Natural killer cell (primary cell): ENCODE measurements at places on chromosomes 7 and 10. TPM values are rescaled to one million over a fixed set of nuclear protein-coding genes. Genes with fewer than 3 reads are reported as not detected.
A peak's percentile ranks its signal among the peaks of the same experiment; 100 is the strongest.

GRCh38 chr10:131693766-131694165, 207.0 kb upstream of the PPP2R2D start:
- no peak for DNase-seq
- no peaks in the 10 kb centered on the region for H3K36me3 ChIP-seq
- no peaks in the 10 kb centered on the region for H3K4me1 ChIP-seq
- no peak overlapping the region for H3K4me3 ChIP-seq
- H3K27ac ChIP-seq = no peak overlapping the region

DNA sequence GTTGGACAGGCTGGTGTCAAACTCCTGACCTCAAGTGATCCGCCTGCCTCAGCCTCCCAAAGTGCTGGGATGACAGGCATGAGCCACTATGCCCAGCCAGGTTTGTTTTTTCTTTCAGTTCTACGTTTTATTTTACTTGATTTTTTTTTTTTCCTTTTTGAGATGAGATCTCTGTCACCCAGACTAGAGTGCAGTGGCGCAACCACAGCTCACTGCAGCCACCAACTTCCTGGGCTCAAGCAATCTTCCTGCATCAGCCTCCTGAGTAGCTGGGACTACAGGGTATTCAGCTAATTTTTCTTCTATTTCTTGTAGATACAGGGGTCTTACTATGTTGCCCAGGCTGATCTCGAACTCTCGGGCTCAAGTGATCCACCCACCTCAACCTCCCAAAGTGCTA, 24.3 kb downstream of the GDI2 start:
- H3K27me3 ChIP-seq = no peaks in the 10 kb centered on the region
- no peaks in the 10 kb centered on the region for H3K4me1 ChIP-seq
- H3K27ac ChIP-seq = no peak overlapping the region
- no peak overlapping the region for H3K4me3 ChIP-seq

DNA sequence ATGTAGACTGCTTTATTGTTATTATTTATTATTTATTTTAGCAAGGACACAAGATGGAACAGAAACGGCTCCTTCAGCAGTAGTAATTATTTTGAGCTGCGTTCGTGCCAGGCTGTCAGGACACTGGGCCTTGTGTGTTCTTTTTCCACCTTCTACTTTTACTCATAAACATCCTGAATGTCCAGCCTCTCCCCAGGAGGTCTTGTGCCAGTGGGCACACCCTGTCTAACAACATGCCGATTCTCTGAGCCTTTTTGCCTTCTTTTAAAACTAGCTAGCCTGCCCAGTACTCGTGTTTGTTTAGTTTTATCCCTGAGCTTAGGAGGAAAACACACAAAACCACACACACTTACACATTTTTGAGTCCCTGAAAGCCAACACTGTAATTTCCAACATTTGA, 1.2 kb downstream of the SCIN start:
- no peaks in the 10 kb centered on the region for H3K36me3 ChIP-seq
- DNase-seq = no peak
- no peak overlapping the region for H3K27ac ChIP-seq
- H3K27me3 ChIP-seq = peaks cover 14% of the 10 kb centered on the region
- peaks cover 12% of the 10 kb centered on the region for H3K4me1 ChIP-seq

DNA sequence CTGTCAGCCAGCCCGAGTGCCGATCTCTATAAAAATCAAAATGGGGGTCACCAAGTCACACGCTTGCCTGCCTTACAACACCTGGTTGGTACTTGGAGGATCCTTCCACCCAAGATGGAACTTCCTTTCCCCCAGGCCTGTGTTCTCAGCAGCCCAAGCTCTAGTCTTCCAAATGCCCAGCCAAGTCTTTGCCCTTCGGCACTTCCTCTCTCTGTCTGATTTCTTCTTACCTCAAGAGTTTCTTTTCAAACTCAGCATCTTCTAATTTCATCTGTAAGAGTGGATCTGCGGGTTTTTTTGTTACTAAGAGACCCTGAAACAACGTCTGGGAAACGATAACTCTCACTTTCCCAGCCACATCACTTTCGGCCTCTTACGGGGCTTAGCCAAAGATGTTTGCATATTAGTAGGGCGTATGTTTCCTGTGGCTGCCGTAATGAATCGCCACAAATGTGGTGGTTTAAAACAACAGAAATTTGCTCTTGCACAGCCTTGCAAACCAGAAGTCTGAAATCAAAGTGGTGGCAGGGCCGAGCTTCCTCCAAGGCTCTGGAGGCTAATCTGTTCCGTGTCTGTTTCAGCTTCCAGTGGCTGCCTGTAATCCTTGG, 219.9 kb downstream of the TCF7L2 start:
- H3K4me1 ChIP-seq = peaks cover 16% of the 10 kb centered on the region
- H3K36me3 ChIP-seq = no peaks in the 10 kb centered on the region

- H3K36me3 ChIP-seq = no peaks in the 10 kb centered on the region
- no peak overlapping the region for H3K4me3 ChIP-seq
- no peak overlapping the region for H3K27ac ChIP-seq
- no peak for DNase-seq
- H3K27me3 ChIP-seq = no peaks in the 10 kb centered on the region
- H3K4me1 ChIP-seq = no peaks in the 10 kb centered on the region
Measured at GRCh38 chr7:4602905-4603842, 78.9 kb upstream of the FOXK1 start.

DNA sequence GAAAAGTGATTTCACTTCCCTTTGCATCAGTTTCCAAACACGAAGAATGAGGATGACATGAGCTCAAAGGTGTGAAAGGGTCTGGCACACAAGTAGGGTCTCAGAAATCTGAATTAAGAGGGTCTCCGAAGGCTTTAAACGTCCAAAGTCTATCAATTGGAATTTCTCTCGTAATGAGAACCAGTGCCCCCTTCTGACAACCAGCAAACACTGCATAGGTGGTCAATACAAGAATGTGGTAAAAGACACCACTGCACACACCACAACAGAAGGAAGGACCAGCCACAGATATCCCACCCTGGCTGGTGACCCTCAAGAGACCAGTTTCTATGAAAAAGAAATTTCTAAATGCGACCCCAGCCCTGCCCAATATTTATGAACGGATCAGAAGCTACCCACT, 78.1 kb downstream of the CALN1 start:
- H3K36me3 ChIP-seq = no peaks in the 10 kb centered on the region
- DNase-seq = no peak
- no peak overlapping the region for H3K4me3 ChIP-seq
- H3K27ac ChIP-seq = no peak overlapping the region

- no peak for DNase-seq
- H3K4me1 ChIP-seq = no peaks in the 10 kb centered on the region
- H3K27me3 ChIP-seq = no peaks in the 10 kb centered on the region
- no peak overlapping the region for H3K27ac ChIP-seq
- H3K36me3 ChIP-seq = no peaks in the 10 kb centered on the region
Measured at GRCh38 chr7:151722533-151722932, 154.4 kb downstream of the PRKAG2 start.

DNA sequence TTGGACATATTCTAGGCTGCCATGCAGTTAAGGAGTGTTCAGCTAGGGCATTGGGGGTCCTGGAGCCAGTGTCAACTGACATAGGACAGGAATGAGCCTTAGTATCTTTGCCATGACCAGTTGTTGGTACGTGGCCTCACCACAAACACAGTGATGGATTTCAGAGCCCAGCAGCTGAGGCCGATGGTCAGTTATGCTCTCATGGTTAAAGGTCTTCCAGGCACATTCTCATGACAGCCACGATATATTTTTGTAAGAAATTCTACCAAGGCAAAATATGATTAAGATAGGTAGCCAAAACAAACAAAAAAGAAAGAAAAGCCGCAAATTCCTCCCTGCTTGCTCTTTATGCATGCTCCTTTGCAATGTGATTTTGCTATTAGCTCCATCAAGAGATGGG, 47.8 kb downstream of the CDHR3 start:
- no peak for DNase-seq
- H3K36me3 ChIP-seq = no peaks in the 10 kb centered on the region
- peaks cover 10% of the 10 kb centered on the region for H3K4me1 ChIP-seq
- no peak overlapping the region for H3K27ac ChIP-seq

GRCh38 chr7:107232568-107233090, 63.8 kb downstream of the HBP1 start:
- H3K27me3 ChIP-seq = no peaks in the 10 kb centered on the region
- DNase-seq = no peak
- peaks cover 21% of the 10 kb centered on the region for H3K36me3 ChIP-seq
- no peak overlapping the region for H3K4me3 ChIP-seq

- H3K36me3 ChIP-seq = no peaks in the 10 kb centered on the region
- no peak overlapping the region for H3K27ac ChIP-seq
- H3K4me1 ChIP-seq = no peaks in the 10 kb centered on the region
- no peak overlapping the region for H3K4me3 ChIP-seq
Measured at GRCh38 chr7:130091999-130092398, 21.7 kb downstream of the KLHDC10 start.

DNA sequence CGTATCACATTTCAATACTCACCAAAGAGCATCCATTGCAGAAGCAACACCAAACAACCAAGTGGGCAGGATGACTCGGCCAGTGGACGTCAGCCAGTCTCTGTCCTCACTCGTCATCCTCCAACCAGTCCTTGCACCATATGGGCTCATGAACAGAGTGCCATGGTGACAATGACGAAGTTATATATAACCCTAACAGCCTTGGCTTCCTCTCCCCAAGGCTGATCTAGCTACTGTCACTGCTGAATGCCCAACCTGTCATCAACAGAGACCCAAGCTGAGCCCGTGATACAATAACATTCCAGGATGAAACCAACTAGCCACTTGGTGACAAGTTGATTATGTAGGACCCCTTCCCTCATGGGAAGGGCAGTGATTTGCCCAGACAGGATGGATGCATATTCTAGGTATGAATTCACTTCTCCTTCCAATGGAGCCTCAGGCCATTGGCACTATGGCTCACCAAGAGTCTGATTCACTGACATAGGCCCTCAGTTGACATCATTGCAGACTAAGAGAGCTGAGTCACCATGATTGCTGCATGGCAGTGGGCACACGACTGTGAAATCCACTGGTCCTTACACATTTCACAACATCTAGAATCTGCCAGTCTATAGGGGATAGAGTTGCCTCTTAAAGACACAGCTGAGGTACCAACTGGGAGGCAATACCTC, 26.3 kb upstream of the PPIF start:
- H3K4me3 ChIP-seq = no peak overlapping the region
- no peak overlapping the region for H3K27ac ChIP-seq
- no peak for DNase-seq
- peaks cover 81% of the 10 kb centered on the region for H3K4me1 ChIP-seq
- H3K36me3 ChIP-seq = no peaks in the 10 kb centered on the region
- H3K27me3 ChIP-seq = no peaks in the 10 kb centered on the region

DNA sequence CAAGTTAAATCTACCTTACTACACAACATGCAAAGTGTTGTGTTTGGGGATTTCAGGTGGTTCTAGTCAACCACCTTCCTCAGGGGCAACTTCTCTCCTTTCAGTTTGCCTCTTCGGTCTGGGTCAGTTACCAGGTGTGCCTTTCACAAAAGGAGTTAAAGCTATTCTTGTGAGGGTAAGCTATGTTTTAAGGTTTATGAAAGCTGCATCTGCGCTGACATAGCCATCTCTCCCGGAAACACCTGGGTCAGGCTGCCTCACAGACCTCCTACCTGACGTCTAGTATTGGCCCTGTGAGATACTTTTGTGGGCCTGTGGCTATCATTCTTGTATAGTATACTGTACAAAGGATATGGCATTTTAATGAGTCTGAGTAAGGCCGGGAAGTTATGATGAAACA, 67.7 kb upstream of the ITGA8 start:
- H3K4me3 ChIP-seq = no peak overlapping the region
- peaks cover 57% of the 10 kb centered on the region for H3K36me3 ChIP-seq
- H3K27ac ChIP-seq = no peak overlapping the region

GRCh38 chr10:58838561-58839208, 326.0 kb downstream of the BICC1 start:
- no peaks in the 10 kb centered on the region for H3K36me3 ChIP-seq
- DNase-seq = no peak
- no peaks in the 10 kb centered on the region for H3K27me3 ChIP-seq
- H3K27ac ChIP-seq = no peak overlapping the region

- peak; percentile 47 for DNase-seq
- no peak overlapping the region for H3K4me3 ChIP-seq
- peaks cover 15% of the 10 kb centered on the region for H3K4me1 ChIP-seq
- peak overlapping the region; percentile 72 for H3K27ac ChIP-seq
Measured at GRCh38 chr10:74977913-74978847, 133.3 kb upstream of the SAMD8 start.

The HKDC1 gene
- 0.50 TPM for total RNA-seq

The HOXA5 gene
- total RNA-seq = 0.52 TPM

The TRIL gene
- total RNA-seq = 0.07 TPM

The MRPS33 gene
- 14.1 TPM for total RNA-seq

The UBTD1 gene
- 0.70 TPM for total RNA-seq

The ABHD11 gene
- 14.7 TPM for total RNA-seq

The CALHM1 gene
- total RNA-seq = 0.57 TPM
